Hippocampal formation (tissue), 2 donors: ENCODE measurements at places on chromosomes 6 and 20.

- no peak for DNase-seq
Measured at GRCh38 chr6:150596439-150596838, 3.2 kb upstream of the PLEKHG1 start.

GRCh38 chr6:65126667-65127066 lies 580.4 kb downstream of the EYS start:
- DNase-seq: no peak

DNA sequence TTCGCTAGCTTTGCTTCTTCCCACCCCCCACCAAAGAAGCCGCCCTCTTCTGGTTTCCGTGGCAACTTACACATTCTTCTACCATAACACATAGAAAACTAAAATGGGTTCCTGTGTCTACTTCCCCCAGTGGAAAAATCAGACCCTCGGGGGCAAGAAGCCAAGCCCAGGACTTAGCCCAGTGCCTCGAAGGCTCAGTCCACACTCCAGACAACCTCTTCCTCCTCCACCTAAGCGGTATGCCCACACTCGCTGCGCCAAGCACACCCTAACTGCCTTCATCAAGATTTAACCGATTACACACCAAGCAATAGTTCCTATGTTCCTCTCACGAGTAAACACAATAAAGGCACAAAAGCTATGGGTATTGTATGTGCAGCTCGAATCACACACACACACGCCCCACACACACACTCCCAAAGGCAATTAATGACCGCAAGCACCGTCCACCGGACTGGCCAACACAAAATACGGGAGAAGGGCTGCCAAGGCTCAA lies 537 bp downstream of the PPIL4 start:
- no peak for DNase-seq

GRCh38 chr6:155079985-155080452 lies 84.9 kb downstream of the TIAM2 start:
- DNase-seq: no peak

DNA sequence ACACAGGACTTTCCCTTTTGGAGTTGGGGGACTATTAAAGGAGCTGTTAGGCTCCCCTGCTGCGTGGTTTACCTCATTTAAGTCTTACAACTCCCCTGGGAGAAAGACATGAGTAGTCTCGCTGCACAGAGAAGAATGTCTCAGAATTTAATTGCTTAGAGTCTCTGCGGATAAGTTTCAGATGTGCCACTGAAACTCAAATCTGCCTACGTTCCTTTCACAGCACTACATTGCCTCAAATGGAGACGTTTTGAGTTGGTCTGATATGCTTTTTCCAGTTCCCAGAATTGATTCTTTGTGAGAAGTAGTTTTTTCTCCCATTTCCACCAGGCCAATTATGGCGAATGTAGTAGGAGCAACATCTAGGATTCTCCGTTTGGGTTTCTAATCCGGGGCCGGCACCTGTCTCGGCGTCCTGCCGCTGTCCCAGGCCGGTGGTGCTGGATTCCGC lies 532 bp upstream of the SLC35F1 start:
- no peak for DNase-seq

GRCh38 chr6:25927756-25928216 lies 2.7 kb downstream of the SLC17A2 start:
- no peak for DNase-seq

GRCh38 chr20:25278636-25279361 lies 30.9 kb downstream of the PYGB start:
- no peak for DNase-seq

DNA sequence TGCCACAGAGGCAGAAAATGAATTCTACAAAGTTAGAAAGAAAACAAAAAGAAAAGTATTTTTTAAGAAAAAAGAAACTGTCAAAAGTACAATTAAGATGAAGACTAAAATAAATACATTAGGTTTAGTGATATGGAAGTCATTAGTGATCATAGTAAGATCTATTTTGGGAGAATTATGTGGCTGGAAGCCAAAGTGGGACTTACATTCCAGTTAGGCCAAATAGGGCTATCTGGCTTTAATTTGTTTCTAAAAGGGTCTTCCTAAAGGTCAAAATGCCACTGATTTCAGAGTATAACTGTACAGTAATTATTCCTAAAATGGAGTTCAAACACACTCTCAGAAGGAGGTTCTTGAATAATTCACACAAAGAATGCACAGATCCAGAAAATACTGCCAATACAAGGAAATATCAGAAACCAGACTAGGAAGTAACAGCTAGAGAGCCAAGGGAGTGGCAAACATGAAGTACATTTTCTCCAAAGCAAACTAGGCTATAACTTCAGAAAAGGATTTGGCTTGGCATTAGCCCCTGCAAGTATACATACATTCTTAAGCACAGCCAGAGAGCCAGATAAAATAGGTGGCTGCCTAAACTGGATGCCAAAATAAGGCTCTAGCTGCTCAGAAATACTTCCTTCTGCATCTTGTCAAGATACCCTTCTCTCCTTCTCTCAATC lies 45.3 kb downstream of the PDSS2 start:
- no peak for DNase-seq

DNA sequence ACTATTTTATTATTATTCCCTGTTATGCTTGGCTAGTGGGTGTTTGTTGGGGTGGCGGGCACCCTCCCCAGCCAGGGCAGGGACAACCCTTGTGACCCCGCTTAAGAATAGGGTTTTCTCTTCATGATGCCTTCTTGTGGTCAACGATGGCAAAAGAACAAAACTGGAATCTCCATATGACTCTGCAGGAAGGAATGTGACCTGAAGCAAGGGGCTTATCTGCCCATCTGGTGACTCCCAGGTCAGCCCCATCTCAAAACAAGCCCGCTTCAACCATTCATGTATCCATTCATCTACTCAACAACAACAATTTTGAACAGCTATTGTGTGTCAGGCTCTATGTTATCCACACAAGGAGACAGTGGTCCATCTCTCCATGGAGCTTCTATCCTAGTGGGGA lies 30.9 kb upstream of the TGM6 start:
- no peak for DNase-seq

GRCh38 chr6:26267083-26267589 lies 97.9 kb upstream of the BTN3A2 start:
- DNase-seq: no peak

DNA sequence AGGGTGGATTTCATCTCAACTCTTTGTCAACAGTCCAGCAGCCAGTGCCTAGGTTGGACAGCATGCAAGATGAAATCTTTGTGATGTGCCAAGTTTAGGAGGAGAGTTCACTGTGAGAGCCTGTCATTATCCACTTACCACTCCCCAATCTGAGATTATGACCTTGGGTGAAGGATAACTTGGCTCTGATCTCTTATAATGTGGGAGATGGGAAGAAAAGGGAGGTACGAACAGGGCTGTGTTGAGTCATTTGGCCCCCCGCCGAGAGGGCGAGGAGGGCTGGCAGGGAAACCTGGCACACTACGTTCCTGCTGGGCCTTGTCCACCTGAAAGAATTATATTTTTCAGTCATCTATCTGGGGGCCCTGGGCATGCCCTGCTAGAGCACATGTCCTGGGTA lies 35.8 kb downstream of the LAMA4 start:
- DNase-seq: no peak

GRCh38 chr6:158849899-158850806 lies 31.0 kb upstream of the EZR start:
- peak; percentile 7 for DNase-seq

DNA sequence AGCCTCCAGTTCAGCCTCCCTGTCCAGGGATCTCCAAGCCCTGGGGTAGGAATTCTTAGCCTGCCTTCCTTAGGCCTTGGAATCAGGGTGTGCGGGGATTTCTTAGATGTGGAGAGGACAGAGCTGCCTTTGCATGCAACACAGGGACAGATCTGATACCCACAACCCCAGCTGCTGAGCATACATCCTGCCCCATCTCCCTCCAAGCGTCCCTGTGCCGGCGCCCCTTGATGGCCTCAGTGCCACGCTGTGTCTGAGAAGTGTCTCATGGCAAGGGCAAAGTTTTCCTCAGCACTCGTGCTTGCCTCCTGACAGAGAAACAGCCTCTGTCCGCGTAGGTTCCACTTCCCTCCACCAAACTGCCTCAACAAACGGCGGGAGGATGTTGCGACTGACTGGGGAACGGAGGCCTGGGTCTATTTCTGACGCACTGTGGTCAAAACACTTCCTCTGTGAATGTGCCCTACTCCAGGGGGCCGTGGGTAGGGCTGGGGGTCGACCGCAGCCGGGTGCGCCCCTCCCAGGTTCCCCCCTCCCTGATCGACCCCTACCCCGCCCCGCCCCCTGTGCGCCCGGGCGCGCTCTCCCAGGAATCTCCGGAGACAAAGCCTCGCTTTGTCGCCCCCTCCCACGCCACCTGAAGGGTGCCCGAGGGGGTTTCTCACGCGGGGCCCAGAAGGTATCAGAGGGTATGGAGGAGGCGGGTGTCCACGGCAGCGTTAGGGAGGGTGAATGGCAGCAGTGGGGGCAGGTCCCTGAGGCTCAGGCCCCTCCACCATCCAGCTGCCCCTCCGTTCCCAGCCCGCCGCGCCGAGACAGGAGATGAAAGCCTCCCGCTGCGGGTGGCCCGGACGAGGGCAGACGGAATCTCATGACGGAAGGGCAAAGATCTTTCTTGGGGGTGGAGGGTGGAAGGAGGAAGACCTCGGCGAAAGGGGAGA lies 806 bp downstream of the MICAL1 start:
- DNase-seq: peak; percentile 45

GRCh38 chr6:91088515-91088914 lies 501.6 kb upstream of the MAP3K7 start:
- DNase-seq: no peak

GRCh38 chr6:164303102-164303964 lies 888.8 kb downstream of the QKI start:
- no peak for DNase-seq

GRCh38 chr6:162076816-162077215 lies 650.8 kb downstream of the PRKN start:
- DNase-seq: no peak

DNA sequence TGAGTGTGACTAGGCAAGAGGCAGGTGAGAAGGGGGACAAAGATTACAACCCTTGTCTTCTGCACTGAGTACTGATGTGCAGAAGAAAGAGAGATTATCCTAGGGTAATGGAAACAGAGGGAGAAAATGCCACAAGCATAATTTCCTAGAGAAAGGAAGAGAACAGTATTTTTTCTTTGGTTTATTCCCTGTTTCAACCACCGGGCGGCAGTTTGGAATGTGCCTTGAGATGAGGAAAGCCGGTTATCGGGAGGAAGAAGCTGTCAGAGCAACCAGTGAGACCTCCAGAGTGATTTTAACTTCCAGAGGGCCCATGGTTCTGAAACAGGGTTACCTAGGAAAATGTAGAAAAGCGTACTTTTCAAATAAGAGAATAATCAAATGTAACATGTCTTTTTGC lies 121.4 kb downstream of the REV3L start:
- DNase-seq: peak; percentile 10

DNA sequence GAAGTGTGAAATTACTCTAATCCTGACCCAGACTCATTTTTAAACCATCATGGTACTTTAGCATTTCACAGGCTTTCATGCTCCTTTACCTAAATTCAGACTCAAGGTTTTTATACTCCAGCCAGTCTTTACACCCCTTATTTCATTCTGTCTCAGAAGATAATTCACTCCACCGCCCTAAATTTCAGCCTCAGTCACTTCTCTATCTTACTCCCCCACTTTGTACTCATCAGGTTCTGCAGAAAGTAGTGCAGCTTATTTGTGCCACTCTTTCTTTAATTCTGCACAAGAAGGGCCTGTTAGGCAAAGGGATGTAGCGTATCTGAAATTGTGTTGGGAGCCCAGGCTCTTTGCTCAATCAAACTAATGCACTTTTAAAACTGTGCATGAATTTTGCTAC lies 205.5 kb downstream of the ARHGAP18 start:
- no peak for DNase-seq

DNA sequence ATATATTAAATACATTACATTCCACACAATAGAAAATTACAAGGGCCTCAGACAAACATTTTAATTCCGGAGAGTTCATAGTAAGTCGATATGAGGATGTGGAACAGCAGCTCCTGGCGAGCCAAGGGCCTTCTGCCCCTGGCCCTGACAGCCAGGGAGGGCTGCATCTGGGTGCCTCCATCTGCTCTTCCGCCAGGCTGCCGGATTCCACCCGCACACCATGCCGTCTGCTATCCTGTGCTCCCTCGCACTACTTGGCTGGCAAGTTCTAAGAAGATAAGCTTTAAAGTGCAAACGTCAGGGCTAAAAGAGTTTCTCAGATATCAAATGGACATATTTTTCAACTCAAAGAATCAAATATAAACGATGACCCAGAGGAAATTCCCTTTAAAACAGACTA lies 656.3 kb upstream of the NOX3 start:
- no peak for DNase-seq

DNA sequence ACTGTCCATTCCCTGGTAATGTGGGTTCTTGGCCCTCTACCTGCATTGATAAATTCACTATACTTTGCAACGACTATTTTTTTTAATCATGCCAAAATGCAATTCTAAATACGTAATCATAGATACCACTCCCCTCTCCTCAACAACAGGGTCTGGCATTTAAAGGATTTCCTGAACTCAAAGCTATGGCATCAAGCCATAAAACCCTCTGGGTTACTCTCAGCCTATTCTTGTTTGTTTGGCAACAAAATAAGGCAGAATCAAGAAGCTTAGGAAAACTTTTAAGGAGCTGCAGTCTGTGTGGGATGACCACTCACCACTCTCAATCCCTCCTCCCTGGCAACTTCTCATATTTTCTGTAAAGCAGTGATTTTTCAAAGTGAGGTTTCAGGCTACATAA lies 669.9 kb upstream of the ID4 start:
- no peak for DNase-seq

- no peak for DNase-seq
Measured at GRCh38 chr20:63068711-63069367, 62.1 kb upstream of the BHLHE23 start.

- no peak for DNase-seq
Measured at GRCh38 chr20:57695012-57695411, 14.8 kb downstream of the PMEPA1 start.

- DNase-seq: no peak
Measured at GRCh38 chr6:35356391-35356790, 14.0 kb downstream of the PPARD start.

DNA sequence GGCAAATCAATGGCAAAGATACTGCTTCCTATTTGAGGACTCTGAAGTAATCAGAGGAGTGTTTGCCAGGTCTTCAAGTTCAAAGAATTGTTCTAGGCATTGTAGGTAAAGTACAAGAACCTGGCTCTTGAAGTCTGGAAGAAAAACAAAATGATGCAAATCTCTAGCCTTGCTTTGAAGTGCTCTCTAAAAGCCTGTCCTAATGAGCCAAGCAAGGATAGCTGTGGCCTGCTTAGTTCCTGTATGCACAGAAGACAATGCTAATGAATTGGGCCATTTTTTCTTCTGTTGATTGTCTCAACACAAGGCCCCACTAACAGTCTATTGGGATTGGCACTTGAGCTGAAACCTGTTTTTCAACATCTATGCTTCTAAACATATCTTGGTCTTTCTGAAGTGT lies 165.0 kb upstream of the POU3F2 start:
- no peak for DNase-seq

DNA sequence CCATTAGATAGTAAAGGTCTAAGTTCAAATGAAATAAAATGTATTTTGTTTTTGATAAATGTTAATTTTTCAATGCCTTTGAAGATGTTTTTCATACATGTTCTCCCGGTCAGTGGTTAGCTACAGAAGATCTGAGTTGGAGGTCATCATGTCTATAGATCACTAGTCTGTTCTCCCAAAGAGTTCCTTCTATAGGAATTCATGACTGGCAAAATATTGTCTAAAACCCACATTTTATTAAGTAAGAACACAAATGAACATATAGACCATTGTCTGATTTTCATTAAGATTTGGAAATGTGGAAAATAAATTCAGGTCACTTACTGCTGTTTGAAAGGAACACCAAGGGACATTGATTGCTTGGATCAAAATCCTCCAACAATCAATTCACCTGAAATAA lies 23.6 kb downstream of the HAO1 start:
- DNase-seq: no peak

- peak; percentile 50 for DNase-seq
Measured at GRCh38 chr20:38057351-38057972, 23.9 kb downstream of the RPRD1B start.
